ENCODE measurements at places on chromosomes 7 and 10.

- no peak for DNase-seq
Measured at GRCh38 chr10:16656895-16657294, 135.2 kb upstream of the C1QL3 start.

DNA sequence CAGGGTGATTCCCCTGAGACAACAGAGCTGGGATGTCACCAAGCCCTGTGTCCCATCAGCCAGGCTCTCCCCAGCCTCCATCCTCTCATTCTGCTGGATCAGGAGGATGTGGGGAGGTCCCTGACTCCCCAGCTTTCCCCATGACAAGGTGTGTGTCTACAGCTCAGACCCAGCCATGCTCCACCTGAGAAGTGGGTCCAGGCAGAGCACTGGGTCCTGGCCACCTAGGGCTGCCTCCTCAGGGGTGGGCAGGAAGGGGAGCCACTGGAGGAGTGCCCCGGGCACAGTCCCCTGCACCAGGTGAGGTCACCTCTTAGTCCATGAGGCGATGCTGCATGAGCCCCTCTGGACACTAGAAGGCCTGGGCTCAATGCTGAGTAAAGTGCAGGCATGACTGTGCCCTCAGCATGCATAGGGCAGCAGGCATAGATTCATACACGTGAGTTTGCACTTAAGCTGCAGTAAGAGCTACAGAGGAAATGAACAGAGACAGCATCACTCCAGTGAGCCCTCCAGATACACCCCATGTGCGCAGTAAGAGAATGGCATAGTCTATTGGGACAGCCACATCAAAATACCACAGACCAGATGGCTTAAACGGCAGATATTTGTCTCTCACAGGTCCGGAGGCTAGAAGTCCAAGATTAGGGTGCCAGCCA, 48.3 kb downstream of the ALOX5 start:
- no peak for DNase-seq

DNA sequence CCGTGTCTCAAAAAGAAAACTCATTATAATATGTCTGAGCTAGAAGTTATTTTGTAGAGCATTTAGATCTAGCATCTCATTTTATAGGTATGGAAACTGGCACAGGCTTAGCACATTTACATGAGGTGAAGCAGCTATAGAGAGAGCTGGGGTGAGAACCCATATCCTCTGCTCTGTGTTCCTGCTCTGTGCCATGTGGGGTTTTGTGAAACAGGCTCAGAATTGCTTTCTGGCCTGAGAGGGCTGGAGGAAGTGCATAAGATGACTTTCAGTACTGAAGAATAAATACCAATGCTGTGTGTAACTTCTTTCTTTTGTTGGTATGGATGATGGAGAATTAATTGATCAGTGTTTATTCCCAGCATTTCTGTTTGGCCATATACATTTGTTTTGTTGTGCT, 159.1 kb downstream of the LRRC4 start:
- no peak for DNase-seq

- no peak for DNase-seq
Measured at GRCh38 chr10:11512596-11512995, 98.9 kb downstream of the USP6NL start.

GRCh38 chr10:11057994-11058393, 40.3 kb downstream of the CELF2 start:
- no peak for DNase-seq

- no peak for DNase-seq
Measured at GRCh38 chr7:158821171-158822031, 7.9 kb downstream of the ESYT2 start.

- no peak for DNase-seq
Measured at GRCh38 chr7:124208173-124208572, 175.3 kb upstream of the TMEM229A start.

DNA sequence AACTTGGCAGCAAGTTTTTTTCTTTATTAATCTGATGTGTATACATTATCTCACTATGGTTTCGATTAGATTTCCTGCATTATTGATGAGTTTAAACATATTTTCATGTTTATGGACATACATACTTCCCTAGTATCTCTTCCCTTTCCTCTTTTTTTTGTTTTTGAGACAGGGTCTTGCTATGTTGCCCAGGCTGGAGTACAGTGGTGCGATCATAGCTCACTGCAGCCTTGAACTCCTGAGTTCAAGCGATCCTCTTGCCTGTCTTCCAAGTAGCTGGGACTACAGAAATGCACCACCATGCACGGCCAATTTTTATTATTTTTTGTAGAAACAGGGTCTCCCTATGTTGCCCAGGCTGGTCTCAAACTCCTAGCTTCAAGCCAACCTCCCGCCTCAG, 18.9 kb downstream of the BAZ1B start:
- DNase-seq: no peak

DNA sequence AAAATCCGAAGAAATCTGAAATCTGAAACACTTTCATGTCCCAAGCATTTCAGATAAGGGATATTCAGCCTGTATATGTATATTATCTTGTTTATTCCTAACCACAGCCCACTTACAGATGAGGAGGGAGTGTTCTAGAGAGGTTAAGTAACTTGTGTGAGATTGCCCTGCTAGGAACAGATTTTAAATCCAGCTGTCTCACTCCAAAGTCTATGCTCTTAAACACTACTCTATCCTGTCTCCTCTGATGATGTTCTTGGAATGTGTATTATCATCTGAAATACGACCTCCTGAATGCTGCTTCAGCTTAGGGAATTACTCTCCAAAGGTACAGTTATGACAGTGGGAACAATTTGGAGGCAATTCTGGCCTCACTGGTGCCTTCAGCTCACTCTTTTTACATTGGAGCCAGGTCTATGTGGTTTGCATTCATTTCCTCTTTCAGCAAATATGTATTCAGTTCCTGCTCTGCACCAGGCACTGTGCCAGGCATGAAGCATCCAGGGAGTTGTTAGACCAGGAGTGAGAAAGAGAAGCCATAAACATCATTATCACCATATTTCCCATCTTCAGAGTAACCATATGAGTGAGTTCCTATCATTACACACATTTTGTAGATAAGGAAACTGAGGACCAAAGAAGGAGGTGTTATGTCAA, 70.2 kb downstream of the NOC3L start:
- no peak for DNase-seq

DNA sequence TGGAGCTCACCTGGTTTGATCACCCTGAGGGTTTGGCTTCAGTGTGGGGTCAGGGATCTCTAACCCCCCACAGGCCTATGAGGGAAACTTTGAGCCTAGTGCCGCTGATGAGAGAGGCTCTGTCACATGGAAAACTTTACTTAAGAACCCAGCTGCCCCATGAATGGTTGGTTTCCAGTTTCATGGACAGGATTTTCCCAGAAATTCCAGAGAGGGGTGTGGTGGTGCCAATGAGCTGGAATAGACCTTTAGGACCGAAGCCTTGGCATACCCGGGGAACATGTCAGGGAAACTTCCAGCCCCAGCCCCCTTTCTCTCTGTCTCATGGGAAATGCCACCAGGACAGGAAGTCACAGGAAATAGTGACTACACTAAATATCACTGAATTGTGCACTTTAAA, 36.9 kb downstream of the AKR1B1 start:
- DNase-seq: no peak

GRCh38 chr7:110326966-110327365, 764.0 kb upstream of the LRRN3 start:
- no peak for DNase-seq

- no peak for DNase-seq
Measured at GRCh38 chr7:145211211-145211610, 375.4 kb upstream of the TPK1 start.

- DNase-seq: no peak
Measured at GRCh38 chr7:96697822-96698221, 11.8 kb downstream of the SEM1 start.

DNA sequence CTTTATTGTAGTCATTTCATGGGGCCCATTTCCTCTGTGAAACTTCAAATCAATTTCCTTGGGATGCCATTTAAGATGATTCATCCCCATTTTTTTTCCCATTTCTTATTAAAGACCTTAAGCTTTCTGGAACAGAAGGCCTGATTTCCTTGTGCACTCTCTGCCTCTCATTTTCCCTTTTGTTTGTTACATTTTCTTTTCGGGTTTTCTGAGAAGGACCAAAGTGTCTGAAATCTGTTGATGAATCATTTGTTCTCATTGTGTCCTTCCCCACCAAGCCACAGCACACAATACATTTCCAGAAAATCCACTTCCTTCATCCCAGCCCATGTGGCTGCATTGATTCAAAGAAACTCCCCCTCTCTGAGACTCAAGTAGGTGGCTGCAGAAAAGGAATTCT, 372.4 kb downstream of the SFMBT2 start:
- no peak for DNase-seq

GRCh38 chr10:7932301-7933036, 114.2 kb downstream of the TAF3 start:
- no peak for DNase-seq

DNA sequence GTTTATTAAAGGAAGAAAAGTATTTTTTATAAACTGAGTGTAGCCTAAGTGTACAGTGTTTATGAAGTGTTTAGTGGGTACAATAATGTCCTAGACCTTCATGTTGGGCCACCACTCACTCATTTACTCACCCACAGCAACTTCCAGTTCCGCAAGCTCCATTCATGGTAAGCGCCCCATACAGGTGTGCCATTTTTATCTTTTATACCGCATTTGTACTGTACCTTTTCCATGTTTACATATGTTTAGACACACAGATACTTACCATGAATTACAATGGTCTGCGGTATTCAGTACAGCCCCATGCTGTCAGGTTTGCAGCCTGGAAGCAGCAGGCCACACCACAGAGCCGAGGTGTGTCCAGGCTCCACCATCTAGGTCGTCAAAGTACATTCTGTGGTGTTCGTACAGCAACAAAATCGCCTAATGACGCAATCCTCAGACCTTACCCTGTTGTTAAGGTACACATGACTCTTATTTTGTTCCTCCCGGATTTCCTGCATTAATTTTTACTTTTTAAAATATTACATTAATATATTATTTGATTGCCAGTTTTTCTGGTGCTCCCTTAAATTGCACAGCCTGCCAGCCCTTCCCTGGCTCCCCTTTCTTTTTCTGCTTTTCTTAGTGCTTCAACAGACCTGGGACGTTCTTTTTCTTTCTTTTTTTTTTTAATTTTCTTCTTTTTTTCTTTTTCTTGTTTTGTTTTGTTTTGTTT, 881 bp upstream of the SSBP1 start:
- DNase-seq: no peak

DNA sequence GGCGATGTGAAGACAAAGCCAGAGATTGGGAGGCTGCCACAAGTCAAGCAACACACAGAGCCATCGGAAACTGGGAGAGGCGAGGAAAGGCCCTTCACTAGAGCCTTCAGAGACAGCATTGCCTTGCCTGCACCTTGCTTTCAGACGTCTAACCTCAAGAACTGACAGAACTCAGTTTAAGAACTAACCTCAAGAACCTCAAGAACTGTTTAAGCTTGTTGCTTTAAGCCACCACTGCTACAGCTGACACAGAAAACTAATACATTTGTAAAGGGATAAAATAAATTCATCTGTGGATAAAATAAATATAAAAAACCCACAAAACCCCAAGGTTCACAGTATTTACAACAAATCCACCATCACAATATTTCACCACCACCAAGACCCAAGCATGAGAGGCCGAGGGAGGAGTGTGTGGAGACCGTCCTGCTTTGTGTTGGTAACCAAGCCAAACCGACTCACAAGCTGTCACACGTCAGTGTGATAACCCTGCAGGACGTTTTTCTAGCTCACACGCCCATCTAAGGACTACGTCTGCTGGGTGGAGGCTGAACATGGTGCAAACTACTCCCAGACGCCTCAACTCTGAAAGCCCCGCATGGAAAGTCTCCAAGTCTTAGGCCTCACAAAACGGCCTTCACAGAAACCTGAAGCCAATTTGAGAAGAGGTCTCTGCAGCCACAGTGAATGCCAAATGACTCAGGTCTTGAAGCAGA, 116.8 kb downstream of the ABLIM1 start:
- DNase-seq: no peak

GRCh38 chr10:23196915-23197314, 4.8 kb downstream of the PTF1A start:
- no peak for DNase-seq

- no peak for DNase-seq
Measured at GRCh38 chr10:22436526-22436892, 91.2 kb downstream of the SPAG6 start.

- no peak for DNase-seq
Measured at GRCh38 chr10:130470973-130471372, 334.8 kb downstream of the GLRX3 start.

GRCh38 chr10:132375116-132375794, 21.7 kb upstream of the PWWP2B start:
- no peak for DNase-seq

- DNase-seq: no peak
Measured at GRCh38 chr7:112946350-112946749, 140.3 kb downstream of the GPR85 start.

DNA sequence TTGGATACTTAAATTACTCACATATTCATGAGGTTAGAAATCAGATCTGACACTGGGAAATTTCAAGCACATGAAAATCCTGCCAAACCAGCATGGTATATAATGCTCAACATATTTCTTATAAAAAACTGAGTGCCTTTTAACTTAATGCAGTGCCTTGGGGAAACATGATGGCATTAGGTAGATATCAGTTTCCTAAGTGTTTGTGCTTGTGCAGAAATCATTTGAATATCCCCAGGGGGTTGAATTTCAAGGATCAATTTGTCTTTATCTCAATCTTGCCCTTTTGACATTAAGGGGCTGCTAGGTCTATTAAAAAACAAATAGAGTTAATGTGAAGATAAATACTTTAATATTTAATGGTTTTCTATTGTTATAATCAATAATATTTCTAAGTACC, 396.3 kb downstream of the SORCS1 start:
- no peak for DNase-seq

DNA sequence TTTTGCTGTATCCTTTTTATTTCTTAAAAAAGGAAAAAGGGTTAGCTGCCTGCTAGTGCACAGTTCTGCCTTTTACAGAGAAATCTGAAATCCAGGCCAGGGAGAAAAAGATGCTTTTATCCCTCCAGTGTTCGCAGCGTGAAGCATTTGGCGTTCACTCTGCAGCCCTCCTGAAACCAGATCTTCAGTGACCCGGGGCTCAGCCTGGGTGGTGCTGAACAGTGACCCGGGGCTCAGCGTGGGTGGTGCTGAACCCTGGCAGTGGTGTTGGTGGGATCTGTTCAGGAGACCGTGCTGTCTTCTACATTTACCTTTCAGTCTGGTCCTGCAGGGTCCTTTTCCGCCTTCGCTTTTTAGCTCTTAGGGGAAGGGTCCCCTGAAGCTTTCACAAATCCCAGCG, 164.7 kb upstream of the KLF6 start:
- no peak for DNase-seq

GRCh38 chr7:46745707-46746090, 824.6 kb upstream of the IGFBP3 start:
- DNase-seq: no peak
